ENCODE measurements at places on chromosomes 7 and 10. TPM values are rescaled to one million over a fixed set of nuclear protein-coding genes. Genes with fewer than 3 reads are reported as not detected.
A peak's percentile ranks its signal among the peaks of the same experiment; 100 is the strongest.

DNA sequence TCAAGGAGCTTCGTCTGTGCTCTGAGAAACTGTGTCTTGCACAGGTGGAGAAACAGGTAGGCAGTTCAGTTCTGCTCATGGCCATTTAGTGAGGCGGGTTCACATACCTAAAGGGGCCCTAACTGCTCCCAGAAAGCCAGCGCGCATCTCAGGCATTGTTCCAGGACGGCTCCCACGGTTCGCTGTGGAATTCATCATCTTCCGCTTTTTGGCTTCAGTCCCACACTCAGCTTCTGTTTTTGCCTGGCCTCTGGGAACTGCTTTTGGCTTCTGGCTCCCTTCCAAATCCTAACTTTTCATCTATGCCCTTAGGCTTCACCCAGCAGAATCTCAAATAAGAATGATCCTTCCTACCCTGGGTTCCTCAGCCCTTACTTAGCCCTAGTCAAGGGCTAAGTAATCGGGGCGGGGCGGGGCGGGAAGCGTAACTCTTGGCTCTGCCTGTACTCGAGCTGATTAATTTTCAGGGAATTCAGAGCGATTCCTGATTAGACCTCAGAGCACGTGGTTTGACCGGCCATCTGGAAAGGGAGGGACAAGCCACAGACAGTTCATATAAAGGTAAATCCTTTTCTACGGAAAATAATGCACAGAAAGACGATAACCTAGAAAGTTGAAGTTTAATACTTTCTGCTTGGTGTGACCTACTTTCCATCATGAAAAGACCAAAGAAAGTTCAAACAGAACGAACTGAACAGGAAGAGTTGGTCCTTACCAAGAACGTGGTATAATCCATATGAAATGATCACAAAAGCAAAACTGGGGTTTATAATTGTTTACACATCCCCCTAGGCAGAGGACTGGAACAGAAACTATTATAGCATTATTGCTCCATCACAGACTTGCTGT lies 105.7 kb downstream of the ST8SIA6 start:
- no peaks in the 10 kb centered on the region for H3K27me3 ChIP-seq
- H3K36me3 ChIP-seq: no peaks in the 10 kb centered on the region
- H3K27ac ChIP-seq: no peak overlapping the region
- H3K4me1 ChIP-seq: no peaks in the 10 kb centered on the region
- no peak overlapping the region for H3K4me3 ChIP-seq

- H3K27me3 ChIP-seq: no peaks in the 10 kb centered on the region
- H3K4me1 ChIP-seq: peaks cover 4% of the 10 kb centered on the region
- no peak for DNase-seq
- no peak overlapping the region for H3K27ac ChIP-seq
These were observed 68.6 kb downstream of the MMRN2 start for GRCh38 chr10:86888585-86889381.

- no peak for DNase-seq
- no peaks in the 10 kb centered on the region for H3K4me1 ChIP-seq
- no peaks in the 10 kb centered on the region for H3K27me3 ChIP-seq
- no peak overlapping the region for H3K4me3 ChIP-seq
- H3K36me3 ChIP-seq: no peaks in the 10 kb centered on the region
These were observed 51.0 kb downstream of the COA1 start for GRCh38 chr7:43678315-43678714.

DNA sequence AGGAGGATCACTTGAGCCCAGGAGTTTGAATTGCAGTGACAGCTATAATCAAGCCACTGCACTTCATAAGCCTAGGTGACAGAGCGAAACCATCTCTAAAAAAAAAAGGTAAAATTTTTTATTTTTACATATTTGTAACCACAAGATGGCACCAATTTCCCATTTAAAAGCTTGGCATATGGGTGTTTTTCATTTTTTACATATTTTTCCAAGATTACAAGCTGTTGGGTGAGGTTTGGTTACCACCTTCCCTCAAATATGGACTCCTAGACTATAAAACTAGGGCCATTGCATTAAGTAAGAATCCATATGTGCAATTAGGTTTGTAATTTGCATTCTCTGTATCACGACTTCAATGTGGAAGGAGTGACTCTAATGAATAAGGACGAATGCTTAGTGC lies 129.3 kb upstream of the ACBD5 start:
- H3K36me3 ChIP-seq: no peaks in the 10 kb centered on the region
- DNase-seq: no peak
- H3K4me1 ChIP-seq: no peaks in the 10 kb centered on the region
- H3K27me3 ChIP-seq: no peaks in the 10 kb centered on the region
- no peak overlapping the region for H3K27ac ChIP-seq

DNA sequence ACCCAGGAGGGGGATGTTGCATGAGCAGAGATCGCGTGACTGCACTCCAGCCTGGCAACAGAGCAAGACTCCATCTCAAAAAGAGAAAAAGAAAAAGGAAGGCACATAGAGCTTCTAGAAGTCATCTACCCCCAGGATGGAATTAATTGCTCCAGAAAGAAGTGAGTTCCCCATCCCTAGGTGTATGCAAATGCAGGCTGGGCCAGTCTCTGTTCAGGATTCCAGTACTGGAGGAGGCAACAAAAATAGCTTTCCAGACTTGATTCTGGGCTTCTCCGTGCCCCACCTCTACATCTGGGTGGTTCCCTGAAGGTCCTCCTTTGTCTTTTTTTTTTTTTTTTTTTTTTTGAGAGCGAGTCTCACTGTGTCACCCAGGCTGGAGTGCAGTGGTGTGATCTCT lies 28.6 kb downstream of the CASTOR2 start:
- peaks cover 4% of the 10 kb centered on the region for H3K4me1 ChIP-seq
- no peak overlapping the region for H3K4me3 ChIP-seq
- DNase-seq: no peak
- no peaks in the 10 kb centered on the region for H3K36me3 ChIP-seq
- H3K27ac ChIP-seq: peak overlapping the region; percentile 49

DNA sequence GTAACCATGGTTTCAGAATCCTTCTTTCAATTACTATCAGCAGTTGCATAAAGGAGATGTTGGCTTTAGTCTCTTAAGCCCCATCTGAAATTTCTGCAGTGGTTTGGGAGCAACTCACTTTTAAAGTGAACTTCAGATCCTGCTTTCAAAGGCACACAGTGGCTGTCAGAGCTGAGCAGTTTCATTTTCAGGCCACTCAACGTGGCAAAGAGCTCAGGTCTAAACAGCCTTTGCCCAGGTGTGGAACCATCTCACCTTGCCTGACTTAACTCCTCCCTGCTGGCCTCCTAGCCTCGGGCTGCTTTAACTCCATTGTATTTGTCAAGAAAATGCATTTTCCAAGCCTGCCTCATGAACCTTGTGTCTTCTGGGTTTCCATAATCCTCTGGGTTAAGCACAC lies 197.5 kb upstream of the KMT2E start:
- H3K4me3 ChIP-seq: no peak overlapping the region
- H3K27me3 ChIP-seq: no peaks in the 10 kb centered on the region
- no peak for DNase-seq
- H3K4me1 ChIP-seq: no peaks in the 10 kb centered on the region

GRCh38 chr7:327233-327931 lies 37.4 kb downstream of the FOXL3 start:
- no peak overlapping the region for H3K27ac ChIP-seq
- peaks cover 5% of the 10 kb centered on the region for H3K4me1 ChIP-seq
- H3K4me3 ChIP-seq: no peak overlapping the region

GRCh38 chr7:102883098-102883860 lies 29.5 kb upstream of the LRRC17 start:
- no peak overlapping the region for H3K4me3 ChIP-seq
- no peaks in the 10 kb centered on the region for H3K36me3 ChIP-seq
- no peak overlapping the region for H3K27ac ChIP-seq
- no peaks in the 10 kb centered on the region for H3K4me1 ChIP-seq

DNA sequence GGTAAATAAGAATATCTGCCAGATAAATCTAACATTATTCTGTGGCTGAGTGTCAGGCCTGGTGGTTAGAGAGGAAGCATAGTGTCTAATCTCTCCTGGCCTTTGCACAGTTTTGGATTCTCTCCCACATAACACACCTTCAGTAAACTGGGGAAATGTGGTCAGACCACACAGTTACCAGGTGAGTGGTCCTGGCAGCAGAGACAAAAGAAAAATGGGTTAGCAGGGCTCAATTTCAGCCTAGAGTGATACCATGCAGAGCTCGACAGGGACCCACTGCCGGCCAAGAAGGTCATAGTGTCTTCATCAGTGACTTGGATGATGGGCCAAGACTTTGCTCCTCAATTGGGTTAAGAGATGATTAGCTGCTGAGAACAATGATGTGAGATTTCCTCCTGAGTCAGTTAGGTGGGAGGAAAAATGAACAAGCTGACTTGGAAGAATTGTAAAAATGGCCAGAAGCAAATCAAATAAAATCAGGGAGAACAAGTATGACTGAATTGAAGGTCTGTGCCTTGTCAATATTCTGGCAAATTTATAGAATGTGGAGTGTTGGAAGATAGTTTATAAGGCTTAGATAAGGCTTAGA lies 69.2 kb upstream of the EFCAB10 start:
- peak overlapping the region; percentile 44 for H3K27ac ChIP-seq
- no peaks in the 10 kb centered on the region for H3K36me3 ChIP-seq
- H3K4me3 ChIP-seq: no peak overlapping the region
- peaks cover 27% of the 10 kb centered on the region for H3K4me1 ChIP-seq

DNA sequence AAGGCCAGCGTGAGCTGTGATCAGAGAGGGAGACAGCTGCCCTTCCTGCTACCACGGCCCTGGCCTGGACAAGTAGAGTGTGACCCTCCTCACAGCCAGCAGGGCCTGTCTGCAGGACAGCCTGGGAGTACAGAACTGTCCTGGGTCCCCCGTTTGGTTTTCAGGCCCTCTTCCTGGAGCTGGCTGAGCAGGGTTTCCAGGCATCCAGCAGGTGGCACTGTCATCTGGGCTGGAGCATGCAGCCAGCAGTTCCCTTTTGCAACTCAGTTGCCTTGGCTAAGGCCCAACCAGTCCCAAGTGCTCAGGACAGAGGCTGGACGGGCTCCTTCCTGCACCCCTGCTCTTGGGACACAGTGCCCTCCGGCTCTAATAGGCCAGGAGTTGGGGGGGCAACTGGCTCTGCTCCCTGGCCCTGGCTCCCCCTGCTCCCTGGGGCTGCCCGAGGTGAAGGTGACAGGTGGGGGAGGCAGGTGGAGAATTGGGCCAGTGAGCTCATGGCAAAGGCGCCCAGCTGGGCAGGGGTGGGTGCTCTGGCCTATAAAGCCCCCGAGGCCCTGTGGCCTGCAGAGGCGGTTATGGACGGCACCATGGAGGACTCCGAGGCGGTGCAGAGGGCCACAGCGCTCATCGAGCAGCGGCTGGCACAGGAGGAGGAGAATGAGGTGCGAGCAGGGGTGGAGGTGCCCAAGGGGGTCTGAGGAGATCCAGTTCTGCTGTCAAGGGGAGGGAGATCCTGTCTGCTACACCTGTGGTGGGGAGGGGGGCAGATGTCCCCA lies at the start of gene ANKRD2:
TSS of gene ANKRD2 (plus strand) at position 566 of the 776 bp plus-strand sequence. CDS start at position 576, 10 bp downstream.
- H3K27ac ChIP-seq: no peak within 1 kb of the TSS
- no peaks in the 10 kb centered on the region for H3K27me3 ChIP-seq
- H3K4me1 ChIP-seq: peaks cover 21% of the 10 kb centered on the region
- peaks cover 3% of the 10 kb centered on the region for H3K36me3 ChIP-seq
- no peak within 1 kb of the TSS for H3K4me3 ChIP-seq

Gene LRRC18
- not detected for total RNA-seq

Gene SLC16A12
- 137 TPM for total RNA-seq

Gene CAV2
- total RNA-seq: 233 TPM

Gene SPDYE2B
- not detected for total RNA-seq

Gene CSGALNACT2
- 16.3 TPM for total RNA-seq

Gene CHCHD2
- total RNA-seq: 507 TPM

Measured in thyroid gland (tissue), 4 donors.